ENCODE measurements at places on chromosomes 2 and 18.

GRCh38 chr2:159873258-159873657 lies 75.2 kb upstream of the CD302 start:
- peak; percentile 39 for DNase-seq

DNA sequence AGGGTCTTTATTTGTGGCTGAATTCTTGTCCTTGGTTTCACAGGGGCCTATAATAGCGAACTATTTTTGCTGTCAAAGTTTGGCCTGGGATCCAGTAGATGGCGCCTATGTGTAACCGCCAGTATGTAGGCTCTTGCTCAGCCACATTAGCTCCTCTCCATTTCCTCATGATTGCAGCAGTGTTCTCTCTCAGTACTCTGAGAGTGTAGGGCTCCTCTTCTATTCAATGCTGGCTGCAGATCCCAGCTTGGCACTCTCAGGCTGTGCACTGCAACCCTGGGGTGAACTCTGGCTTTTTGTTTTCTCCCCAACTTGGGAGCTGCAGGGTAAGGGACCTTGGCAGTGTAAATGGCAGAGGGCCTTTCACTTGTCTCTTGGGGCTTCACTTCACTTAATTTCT lies 344.6 kb upstream of the CHAC2 start:
- peak; percentile 82 for DNase-seq

- DNase-seq: no peak
Observed at GRCh38 chr2:216646116-216646515, 12.9 kb downstream of the IGFBP2 start.

GRCh38 chr2:5148392-5149085 lies 543.6 kb upstream of the SOX11 start:
- DNase-seq: no peak

- DNase-seq: no peak
Observed at GRCh38 chr2:237631801-237632585, 4.6 kb downstream of the LRRFIP1 start.

DNA sequence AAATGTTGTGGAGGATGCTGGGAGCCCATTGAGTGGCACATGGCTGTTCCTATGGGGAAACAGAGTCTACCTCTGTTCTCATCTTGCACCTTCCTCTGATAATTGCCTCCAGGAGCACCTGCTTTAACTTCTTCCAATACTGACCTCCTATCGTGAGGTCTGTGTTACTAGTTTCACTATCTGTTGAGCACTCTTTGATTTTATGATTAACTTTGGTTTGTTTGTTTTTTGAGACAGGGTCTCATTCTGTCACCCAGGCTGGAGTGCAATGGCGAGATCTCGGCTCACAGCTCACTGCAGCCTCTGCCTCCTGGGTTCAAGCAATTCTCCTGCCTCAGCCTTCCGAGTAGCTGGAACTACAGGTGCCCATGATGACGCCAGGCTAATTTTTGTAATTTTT lies 12.1 kb upstream of the RFX8 start:
- no peak for DNase-seq

- no peak for DNase-seq
Observed at GRCh38 chr18:59725142-59725541, 27.9 kb upstream of the CCBE1 start.

DNA sequence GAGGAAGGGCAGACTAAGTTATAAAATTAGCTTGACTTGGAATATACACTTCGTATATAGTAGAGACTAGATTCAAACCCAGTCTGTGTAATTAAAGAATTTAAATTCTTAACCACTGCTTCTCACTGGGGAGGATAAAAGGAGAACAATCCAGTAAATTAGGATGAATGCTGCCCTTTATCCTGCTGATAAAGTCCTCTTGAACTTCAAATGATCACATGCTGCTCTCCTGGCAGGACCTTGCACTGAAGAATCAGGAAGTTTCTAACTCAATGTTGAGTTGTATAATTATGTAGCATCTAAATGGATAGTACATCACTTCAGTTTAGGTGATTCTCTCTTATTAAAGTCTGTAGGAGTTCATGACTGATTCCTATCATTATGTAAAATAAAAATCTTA lies 1179.7 kb downstream of the DSC3 start:
- no peak for DNase-seq

All from DMS53 (cell line).